ENCODE measurements at places on chromosomes 12 and 14.
A peak's percentile ranks its signal among the peaks of the same experiment; 100 is the strongest.

DNA sequence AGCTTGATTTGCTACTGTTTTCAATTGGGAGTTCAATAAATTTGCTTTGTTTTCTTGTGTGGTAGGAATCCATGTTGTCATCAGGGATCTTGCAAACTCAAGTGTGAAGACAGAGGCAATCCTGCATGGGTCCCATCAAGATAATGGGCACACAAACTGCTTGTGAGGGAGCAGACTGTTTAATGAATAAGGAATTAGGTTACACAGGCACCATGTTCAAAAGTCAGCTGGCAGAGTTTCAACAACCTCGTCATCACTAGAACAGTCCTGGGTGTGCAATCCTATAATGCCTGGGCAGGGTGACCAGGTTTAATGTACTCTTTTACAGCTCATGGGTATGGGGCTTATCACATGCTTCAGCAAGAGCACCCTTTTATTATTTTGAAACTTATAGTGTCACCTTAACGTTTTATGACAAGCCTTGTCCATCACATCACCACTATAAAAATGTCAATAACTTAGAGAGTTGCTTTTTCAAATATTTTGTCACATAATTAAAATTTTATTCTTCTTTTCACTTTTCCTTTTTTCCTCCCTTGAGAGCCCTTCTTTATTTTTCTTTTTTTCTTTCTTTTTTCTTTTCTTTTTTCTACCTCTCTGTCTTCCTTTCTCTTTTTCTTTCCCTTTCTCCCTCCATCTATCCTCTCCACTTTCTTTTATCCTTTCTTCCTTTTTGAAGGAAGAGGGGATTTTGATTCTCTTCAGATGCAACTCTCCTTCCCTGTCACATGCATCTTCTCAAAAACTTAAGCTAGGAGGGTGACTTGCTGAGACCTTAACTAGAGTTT, 252.2 kb upstream of the ATP2B1 start:
- no peak for DNase-seq

- no peak for DNase-seq
Measured at GRCh38 chr14:81177225-81177624, 43.5 kb downstream of the GTF2A1 start.

DNA sequence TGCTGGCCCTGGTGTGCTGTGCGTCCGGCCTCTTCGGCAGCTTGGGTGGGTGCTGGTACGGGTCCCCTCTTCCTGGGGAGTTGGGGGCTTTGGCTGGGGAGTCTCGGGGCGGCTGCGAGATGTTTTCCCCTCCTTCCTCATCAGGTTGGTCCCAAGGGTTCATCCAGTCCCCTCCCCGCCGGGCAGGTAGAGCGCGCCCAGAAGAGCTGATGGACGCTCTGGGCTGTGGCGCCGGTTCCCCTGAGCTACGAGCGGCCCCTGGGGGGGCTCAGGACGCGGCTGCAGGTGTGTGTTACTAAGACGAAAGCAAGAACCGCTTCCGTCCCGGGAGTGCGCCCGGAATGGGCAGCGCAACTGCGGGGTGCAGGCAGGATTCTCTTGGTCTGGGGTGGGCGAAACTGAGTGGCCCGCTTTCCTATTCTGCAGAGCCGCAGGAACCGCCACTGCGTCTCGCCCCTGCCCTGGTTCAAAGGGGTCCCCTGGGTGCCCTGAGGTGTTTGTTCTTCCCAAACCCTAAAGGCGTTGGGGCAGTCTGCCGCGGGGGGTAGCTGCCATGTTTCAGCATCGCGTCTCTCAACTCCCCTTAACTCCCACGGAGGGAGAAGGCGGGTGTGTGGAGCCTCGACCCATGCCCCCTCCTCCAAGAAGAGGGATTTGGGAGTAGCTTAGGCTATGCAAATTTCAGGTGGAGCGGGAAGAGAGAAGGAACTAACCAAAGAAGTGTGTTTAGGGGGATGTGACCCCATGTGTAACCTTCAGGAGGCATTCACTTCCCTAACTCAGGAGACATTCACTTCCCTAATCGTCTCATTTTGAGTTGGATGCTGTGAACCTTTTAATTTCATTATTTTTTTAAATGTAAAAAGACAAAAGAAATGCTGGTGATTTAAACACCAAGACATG, 1.2 kb downstream of the SLC24A4 start:
- no peak for DNase-seq

- DNase-seq = no peak
Measured at GRCh38 chr12:49761677-49762467, 20.5 kb downstream of the TMBIM6 start.

DNA sequence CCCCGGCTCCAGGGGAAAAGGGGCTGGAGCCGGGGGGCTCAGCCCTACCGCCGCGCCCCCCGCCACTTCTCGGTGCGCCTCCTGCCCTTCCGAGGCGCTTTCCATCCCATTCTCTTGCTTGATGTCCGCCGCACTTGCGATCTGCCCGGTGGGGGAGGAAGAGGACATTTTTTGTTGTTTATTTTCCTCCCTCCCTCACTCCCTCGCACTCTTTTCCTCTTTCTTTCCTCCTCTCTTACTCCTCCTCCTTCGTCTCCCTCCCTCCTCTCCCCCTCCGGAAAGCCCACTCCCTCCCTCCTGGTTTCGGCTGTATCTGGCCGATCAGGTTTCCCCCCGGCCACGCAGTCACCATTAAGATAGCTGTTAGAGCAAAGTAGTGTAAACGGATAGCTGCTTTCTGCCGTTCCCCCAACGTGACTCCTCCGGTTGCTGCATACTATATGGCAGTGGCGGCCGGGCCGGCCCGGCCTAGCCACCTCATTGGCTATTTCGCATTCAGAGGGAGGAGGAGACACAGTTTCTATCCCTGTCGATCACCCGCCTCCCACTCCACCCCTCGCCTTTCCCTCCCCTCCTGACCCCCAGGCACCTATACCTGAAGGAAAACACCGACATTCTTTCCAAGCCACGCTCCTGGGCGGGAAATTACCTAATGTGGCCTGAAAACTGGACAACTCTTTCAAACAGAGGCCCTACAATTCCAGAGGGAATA, at the start of gene SIX4:
TSS of gene SIX4 (minus strand) at position 445 of the 712 bp plus-strand sequence. CDS start at position 168, 277 bp downstream.
- DNase-seq = peak; percentile 76

GRCh38 chr14:32142341-32142740, 59.5 kb upstream of the RNU6-7 start:
- DNase-seq = no peak

DNA sequence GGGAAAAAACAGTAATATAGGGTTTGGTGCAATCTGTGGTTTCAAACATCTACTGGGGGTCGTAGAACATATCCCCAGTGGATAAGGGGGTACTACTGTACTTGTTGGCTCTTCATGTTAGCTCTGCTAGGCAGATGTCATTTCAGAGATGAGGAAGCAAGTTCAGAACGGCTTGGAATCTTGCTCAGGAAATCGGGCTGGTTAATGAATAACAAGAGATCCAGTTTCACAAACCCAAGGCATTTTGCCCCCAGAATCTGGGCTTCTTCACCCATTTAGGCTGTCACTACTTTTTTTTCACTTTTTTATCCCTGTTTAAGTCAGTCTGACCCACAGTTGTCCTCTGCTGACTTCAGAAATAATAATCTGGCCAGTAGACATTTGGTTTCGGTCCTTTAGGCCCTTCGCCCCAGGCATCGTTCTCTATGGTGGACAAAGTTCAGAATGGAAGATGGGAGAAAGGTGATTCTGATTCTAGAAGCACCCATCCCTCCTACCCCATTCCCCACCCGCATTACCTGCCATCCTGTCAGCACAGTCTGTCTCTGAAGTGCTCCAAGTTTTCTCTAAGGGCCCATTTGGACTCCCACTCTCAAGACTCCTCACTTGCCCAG, 4.5 kb downstream of the SUOX start:
- no peak for DNase-seq

DNA sequence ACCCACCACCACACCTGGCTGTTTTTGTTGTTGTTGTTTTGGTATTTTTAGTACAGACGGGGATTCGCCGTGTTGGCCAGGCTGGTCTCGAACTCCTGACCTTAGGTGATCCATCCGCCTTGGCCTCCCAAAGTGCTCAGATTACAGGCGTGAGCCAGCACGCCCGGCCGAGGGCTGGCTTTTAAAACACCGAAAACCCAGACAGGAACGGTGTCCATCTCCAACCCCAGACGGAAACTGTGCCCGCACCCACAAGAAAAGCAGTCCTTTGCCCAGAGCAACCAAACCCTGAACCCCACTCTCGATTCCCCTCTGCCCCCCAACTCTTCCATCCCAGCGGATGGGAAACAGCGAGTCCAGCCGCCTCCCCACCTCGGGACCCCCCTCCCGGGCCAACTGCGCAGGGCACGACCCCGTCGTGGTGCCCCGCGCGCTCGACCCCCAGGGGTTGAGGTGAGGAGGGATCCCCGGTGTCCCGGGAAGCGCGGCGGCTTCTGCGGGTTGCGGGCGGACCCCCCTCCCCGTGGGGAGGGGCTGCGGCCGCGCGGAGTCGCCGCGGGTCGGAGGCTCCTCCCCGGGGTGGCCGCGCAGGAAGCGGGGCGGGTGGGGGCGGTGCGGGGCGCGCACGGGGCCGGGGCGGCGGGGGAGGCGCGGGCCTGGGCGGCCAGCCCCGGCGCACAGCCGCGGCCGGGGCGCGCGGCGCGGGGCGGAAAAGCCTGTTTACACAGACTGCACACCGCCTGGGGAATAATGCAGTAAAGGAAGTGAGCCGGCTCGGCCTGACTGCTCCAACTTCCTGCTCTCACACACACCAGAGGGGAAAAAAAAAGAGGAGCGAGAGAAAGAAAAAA, at the start of gene ELK3:
TSS of gene ELK3 (plus strand) at position 651 of the 851 bp plus-strand sequence.
- peak; percentile 77 for DNase-seq

DNA sequence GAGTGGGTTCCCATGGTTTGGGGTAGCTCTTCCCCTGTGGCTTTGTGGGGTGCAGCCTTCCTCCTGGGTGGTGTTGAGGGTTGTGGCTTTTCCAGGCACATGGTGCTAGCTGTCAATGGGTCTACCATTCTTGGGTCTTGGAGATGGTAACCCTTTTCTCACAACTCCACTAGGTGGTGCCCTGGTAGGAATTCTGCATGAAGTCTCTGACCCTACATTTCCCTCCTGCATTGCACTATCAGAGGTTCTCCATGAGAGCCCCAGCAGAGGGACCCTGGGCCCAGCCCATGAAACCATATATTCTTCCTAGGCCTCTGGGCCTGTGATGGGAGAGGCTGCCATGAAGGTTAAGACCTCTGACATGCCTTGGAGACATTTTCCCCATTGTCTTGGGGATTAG, 1093.3 kb downstream of the SLC16A7 start:
- DNase-seq = no peak

DNA sequence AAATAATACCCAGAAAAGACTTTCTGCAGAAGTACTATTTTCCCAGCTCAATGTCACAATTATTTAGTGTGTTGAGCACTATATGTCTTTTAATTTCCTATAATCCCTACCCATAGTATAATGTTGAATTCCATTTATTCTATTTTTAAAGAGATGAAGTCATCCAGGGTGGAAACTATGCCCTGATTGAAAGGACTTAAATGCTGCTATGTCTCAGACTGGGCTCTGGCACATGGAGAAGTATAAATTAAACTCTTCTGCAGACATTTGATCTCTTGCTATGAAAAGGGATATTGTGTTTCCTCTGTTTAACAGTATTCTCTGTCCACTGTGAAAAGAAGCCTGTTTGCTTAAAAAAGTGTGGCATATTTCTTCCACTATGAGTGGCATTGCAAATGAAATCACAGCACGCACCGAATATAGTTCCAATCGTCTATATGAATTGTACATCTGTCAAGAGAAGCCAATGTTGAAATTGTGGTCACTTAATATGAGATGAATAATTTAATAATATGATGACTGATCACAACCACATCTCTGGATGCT, 192.3 kb downstream of the BCAT1 start:
- DNase-seq = no peak

Data from left forelimb (tissue), 1 donor.